ENCODE measurements at places on chromosomes 7 and 10. TPM values are rescaled to one million over a fixed set of nuclear protein-coding genes. Genes with fewer than 3 reads are reported as not detected.

- no peak for DNase-seq
Measured at GRCh38 chr7:115116773-115117715, 195.2 kb downstream of the MDFIC start.

DNA sequence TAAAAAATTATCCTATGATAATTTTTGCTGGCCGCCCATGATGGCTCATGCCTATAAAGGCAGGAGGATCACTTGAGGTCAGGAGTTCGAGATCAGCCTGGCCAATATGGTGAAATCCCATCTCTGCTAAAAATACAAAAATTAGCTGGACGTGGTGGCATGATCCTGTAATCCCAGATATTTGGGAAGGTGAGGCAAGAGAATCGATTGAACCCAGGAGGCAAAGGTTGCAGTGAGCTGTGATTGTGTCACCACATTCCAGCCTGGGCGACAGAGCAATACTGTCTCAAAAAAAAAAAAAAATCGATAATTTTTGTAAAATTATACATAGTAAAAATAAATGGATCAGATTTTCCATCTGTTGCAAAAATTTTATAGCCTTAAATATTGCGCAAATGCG, 31.7 kb upstream of the CDK14 start:
- no peak for DNase-seq

DNA sequence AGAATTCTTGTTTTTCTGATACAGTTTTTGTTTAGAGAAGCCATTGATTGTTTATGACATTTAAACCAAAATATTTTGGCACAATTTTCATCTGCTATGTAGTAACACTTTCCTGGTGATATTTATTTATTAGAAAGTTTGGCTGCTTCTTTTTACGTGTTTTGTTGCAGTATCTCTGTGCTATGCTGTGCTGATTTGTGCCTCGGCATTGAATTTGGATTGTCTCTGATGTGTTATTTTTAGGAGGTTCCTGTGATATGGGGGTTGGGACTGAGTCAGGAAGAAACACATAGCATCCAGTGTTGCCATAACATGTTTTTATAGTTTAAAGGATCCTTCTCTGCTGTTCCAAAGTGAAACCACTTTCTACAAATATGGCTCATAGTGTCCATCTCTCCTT, 1197.7 kb upstream of the LRRN3 start:
- peak; percentile 18 for DNase-seq

GRCh38 chr7:2572101-2572842, 13.5 kb downstream of the IQCE start:
- DNase-seq: peak; percentile 82

DNA sequence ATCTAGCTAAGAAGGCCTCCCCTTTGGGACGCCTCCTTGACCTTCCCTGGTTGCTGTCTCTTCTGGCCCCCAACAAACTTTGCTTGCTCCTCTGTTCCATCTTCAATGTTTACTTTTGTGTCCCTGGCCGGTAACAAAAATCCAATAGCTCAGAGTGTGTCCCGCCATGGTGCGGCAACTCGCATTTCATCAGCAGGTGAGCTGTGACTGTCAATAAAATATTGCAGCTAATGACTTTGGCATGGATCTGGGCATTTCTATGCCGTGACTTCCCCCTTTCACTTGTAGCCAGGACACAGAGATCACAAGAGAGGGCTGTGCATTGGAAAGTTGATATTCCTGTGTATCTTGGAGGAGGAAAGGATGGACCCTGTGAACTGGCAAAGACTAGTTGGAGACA, 317.6 kb downstream of the RPS24 start:
- no peak for DNase-seq

GRCh38 chr10:75803816-75804552, 372.6 kb downstream of the LRMDA start:
- no peak for DNase-seq

DNA sequence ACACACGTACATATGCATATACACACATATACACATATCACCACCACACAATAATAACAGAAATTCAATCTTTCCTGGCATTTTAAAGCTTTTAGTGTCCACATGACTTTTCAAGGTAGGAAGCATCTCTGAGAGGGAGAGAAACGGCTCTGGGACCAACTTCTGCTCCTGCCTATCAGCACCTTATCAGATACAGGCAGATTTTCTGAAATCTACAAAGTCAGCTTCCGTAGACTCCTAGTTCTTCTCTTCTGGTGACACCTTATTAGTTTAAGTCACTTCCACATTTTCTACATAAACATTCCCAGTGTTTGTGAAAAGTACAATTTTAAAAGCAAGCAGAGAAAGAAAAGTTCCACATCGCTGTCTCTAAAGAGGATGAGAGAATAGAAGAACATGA, 74.5 kb downstream of the ZNF22 start:
- DNase-seq: no peak

DNA sequence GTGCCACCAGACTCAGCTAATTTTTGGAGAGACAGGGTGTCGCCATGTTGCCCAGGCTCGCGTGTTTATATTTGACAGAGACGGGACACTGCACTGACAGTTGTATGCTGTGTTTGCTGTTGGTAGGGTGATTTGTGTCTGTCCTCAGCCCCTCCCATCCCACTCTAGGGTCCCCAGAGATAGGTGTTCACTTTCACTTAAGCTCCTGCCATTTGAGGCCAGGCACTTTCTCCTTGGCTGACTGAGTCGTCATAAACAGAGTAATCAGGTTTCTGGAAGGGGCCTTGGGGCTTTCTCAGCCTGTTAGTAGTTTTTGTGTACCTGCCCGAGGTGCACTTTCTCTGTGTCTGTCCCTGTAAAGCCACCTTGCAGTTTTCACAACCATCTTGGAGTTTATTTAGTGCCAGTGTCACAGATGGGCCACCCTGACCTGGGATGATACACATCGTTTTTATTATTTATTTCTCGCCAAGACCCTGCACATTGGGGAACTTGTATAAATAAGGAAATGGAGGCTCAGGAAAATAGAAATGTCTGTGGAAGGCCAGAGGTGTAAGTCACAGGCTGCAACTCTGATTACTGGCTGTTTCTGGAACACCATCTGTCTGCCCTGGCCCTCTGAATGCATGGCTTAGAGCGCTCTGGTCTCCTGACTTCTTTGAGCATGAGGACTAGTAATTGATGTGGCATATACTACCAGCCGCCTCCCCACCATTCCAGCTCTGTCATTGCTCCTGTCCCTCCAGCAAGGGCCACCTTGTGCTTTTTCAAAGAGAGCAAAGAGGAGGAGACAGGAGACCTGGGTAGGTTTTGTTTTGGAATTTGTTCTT, 81.9 kb upstream of the PDCD4 start:
- no peak for DNase-seq

- DNase-seq: no peak
Measured at GRCh38 chr10:21888959-21889358, 114.6 kb downstream of the DNAJC1 start.

DNA sequence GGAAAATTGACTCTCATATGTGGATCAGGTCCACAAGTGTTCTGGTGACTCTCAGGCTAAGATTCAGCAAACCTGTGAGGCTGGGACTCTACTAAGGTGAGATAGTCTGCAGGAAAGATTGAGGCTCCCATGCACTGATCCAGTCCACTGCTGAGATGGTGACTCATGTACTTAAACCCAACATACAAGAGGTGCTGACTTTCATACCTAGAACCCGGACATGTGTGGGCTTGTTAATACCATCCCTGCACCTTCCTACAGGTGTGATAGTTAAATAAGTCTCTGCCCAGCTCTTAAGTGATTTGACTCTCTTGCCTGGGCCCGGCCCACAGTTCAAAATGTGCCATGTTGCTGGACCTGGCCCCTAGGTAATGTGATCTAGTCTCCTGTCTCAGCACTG, 27.1 kb upstream of the ZNF107 start:
- no peak for DNase-seq

DNA sequence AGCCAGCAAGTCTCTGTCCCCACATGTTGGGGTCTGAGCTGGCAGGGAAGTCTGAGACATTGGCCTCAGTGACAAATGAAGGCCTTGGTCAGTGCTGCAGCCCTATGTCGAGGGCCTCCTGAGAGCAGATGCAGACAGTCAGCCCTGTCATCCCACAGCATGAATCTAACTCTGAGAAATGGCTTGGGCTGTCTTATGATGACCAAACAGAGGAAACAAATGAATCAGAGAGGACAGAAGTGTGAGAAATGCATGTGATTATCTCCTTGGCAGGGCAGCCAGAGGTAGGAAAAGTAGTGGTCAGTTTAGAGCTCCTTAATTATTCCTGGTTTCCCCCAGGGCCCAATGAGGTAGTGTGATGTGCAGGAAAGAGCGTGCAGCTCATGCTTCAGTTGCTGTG, 287.6 kb downstream of the SORCS3 start:
- no peak for DNase-seq

- DNase-seq: peak; percentile 16
Measured at GRCh38 chr7:155590215-155591018, 44.1 kb upstream of the CNPY1 start.

- no peak for DNase-seq
Measured at GRCh38 chr7:104789780-104790179, 224.2 kb upstream of the KMT2E start.

DNA sequence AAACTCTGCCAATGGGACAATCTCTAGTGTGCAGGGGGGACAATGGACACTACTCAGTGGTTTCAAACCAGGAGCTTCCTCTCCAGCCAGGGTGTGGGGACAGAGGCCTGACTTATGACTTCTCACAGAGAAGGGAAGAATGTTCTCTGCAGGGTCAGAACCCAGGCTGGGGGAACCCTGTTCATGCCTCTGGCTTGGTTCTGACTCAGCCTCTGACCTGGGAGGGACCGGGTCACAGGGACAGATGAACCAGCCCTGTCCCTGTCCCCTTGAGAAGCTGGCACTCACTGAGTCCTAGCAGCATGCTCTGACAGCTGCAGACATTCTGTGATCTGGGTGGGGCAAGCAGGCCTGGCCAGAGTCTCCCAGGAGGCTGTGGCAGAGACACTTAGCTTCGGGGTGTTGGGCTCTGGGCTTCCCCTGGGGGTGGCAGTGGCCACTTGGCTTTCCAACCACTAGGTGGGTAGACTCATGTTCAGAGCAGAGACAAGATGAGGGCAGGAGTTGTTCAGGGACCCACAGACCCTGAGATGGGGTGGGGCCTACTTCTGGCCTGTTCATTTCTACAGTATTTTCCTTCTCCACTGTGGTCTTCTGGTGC, 13.6 kb downstream of the TSPAN15 start:
- DNase-seq: no peak

DNA sequence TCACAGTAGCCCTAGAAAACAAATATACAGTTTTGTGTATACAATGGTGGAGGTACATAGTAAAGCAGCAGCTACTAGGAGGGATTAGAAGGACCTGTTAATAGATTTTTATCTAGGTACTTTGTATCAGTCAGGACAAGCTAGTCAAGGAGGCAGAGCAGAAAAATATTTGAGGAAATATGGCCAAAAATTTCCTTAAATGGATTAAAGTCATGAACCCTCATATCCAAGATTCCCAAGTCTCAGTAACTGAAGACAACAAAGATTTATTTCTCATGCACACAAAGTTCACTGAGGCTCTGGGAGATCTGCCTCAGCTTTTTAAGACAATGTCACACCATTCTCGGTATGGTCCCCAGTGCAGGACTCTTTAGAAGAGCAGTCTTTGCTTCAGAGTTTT, 28.1 kb upstream of the ARMC3 start:
- DNase-seq: no peak

DNA sequence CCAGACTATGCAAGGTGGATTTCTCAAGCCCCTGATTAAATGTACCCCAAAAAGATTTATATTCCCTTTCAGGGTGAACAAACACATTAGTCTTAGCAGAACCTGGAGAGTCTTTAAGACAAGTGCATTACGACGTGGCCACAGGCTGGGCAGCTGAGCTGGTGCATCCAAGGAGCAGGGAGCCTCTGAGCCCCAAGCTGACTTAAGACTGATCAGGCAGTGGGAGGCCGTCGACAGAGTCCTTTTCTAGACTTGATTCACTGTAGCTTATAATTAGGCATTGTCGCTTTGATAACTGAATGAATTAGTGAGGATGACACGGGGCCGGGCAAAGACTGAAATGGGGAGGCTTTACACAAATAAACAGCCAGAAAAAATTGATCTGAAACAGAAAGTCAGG, 353.2 kb downstream of the GPAM start:
- no peak for DNase-seq

DNA sequence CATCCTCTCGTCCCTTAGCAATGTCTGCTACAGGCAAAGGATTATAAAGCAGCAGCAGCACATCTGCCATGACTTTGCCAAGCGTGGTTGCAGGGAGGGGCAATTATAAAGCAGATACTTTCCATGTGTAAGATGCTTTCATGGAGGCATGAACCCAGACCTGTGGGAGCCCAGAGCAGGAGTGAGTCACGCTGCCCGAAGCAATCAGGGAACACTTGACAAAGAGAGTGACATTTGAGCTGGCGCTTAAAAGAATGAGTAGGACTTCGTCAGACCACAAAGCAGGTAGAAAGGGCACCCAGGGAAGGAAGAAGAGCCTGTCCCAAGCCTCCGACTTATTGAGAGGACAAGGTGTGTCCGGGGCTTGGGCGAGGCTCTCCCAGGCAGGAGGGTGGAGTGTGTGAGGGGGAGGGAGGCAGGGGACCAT, 147.2 kb downstream of the MYOF start:
- DNase-seq: peak; percentile 41

GRCh38 chr10:78765726-78766335, 302.9 kb upstream of the ZMIZ1 start:
- DNase-seq: no peak

DNA sequence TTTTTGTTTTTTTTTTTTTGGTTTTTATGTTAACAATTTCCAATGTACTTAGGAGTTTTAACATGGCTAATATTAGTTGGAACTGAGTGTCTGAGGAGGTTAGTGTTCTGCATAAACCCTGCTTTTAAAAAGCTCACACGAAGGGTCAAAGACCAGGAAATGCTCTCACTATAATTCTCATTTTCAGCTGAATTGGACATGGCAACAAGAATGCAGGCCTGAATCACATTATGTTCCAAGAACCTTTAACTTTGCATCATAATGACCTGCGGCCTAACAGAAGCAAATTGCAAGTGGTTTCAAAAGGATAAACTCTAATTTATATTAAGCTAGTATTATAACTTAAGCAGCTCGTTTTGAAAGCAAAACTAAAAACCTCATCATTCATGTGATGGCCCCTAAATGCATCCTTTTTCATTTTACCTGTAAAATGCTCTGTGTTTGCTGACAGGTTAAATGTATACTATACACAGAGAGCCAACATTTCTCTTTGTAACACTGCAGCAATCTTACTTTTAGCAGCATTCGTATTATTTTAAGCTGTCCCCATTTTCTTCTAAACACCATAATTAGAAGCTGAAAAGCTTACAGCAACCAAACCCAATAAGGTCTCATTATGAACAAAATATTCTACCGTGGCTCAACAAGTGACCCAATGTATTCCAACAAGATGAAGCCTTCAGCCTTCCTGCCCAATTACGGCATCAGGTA, 242.8 kb upstream of the SP4 start:
- no peak for DNase-seq

TAC1 gene
- not detected for total RNA-seq

HKDC1 gene
- total RNA-seq: under 0.01 TPM

CCL24 gene
- not detected for total RNA-seq

FGL2 gene
- 1.3 TPM for total RNA-seq

CLDN4 gene
- total RNA-seq: 2.9 TPM

WEE2 gene
- total RNA-seq: not detected

CDNF gene
- 0.83 TPM for total RNA-seq

VTI1A gene
- 24.9 TPM for total RNA-seq

NXPH1 gene
- total RNA-seq: not detected

All from IMR-90 (cell line).